Inflammatory macrophage treated with lipopolysaccharide for 1 hour (primary cell): ENCODE measurements at places on chromosomes 3 and 15.

DNA sequence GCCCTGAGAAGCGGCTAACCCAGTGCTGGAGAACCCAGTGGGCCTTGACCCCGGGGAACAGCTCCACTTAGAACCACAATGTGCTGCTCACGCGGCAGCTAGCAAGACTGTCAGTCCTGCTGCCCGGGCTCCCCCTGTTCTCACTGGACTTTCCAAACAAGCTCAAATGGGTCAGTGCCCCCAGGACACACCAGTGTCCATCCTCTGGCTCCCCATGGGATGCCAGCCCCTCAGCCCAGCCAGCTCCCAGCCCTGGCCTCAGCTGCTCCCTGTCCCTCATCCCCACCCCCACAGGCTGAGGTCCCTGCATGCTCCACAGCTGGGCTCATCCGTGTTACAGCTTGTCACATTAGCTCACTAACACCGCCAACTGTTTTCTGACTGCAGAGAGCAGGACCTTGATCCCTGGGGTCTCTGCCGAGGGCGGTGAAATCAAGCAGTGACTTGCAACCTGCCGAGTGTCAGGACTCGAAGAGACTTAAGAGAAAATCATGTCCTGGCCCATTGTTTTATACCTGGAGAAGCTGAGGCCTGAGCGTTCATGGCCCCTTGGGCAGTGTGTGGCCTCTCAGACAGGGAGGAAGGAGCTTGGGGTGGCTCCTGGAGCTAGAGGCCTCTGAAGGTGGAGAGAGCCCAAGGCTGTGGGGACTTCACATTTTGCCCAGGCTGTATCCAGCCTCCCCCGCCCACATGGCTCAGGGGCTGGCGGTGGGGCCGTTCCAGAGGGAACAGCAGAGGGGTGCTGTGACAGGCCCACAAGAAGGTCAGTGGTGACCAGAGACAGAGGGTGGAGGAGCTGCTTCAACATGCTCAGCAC is 157.5 kb downstream of the MEGF11 start:
- no peak for DNase-seq

GRCh38 chr15:70870051-70870450 is 16.1 kb upstream of the LARP6 start:
- no peak for DNase-seq

DNA sequence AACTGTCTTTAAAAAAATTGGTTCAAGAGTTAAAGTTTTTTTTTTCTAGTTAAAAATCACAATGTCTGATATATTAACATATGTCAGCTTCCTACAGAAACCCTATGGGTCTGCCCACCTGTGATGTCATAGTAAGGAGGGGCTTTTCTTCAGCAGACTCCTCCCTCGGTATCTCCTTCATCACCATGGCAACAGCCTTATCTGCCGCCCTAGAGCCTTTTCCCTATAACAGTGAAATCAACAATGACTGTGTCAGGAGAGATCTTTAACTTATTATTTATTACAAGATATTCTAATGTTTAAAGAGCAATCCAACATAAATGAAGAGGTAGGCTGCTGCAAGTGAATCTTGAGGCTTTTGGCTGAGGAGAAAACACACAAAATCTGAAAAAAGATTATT is 138.7 kb downstream of the PEX5L start:
- peak; percentile 51 for DNase-seq

DNA sequence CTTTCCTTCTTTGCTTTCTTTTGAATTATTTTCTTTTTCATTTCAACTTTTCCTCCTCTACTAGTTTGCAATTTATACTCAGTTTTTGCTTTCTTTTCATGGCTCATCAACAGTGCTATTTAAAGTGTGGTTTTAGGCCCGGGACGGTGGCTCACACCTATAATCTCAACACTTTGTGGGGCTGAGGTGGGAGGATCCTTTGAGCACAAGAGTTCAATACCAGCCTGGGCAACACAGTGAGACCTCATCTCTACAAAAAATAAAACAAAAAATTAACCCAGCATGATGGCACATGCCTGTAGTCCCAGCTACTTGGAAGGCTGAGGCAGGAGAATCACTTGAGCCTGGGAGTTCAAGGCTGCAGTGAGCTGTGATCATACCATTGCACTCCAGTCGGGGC is 20.4 kb upstream of the DENND4A start:
- DNase-seq, result no peak

DNA sequence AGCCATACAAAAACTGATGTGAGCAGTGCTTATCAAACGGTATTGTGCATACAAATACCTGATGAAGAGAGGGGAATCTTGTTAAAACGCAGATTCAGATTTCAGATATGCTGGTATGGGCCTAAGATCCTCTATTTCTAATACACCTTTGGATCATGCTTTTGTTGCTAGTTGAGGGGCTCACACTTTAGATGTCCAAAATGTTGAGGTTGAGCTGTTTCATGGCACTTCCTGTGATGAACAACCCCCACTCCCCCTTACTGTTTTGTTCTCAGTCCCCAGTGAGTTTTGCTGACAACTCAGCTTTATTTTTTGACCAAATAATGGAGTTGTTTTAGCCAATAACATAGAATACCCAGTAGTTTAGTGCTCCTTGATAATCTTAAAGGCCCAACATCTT is 53.2 kb downstream of the ROBO2 start:
- DNase-seq, result no peak

DNA sequence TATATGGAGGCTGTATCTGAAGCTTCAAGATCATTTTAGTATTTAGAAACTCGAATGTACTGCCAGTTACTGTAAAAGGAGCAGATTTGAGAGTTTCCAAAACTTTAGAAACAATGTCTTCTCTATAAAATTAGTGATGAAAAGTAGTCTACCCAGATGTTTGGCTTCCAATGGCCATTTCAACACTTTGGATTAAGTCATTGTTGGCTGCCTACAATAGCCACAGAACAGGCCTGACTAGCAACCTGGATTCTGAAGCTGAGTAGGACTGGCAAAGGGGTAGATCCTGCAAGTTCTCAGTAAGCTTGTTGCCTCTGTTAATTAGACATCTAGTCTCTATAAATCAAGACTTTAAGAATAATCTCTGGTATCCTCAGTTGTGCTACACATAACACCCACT is 239.0 kb upstream of the KCNMB2 start:
- no peak for DNase-seq

DNA sequence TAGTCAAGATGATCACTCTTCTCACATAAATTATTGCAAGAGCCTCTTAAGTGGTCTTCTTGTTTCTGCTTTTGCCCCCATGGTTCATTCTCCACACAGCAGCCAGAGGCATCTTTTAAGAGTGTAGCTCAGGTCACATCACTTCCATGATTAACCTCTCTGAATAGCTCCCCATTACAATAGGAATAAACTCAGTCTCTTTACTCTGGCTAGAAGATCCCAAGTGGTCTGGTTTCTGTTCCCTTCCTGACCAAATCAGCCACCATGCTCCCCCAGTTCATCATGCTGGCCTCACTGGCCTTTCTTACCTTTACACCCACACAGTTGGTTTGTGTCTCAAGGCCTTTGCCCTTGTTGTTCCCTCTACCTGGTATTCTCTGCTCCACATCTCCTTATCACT is 8.2 kb downstream of the HHATL start:
- no peak for DNase-seq

GRCh38 chr3:45527727-45528126 is 66.8 kb upstream of the LIMD1 start:
- DNase-seq, result no peak

- no peak for DNase-seq
These were observed 21.3 kb upstream of the BHLHE40 start for GRCh38 chr3:4957978-4958377.

- no peak for DNase-seq
These were observed 4.1 kb downstream of the GAP43 start for GRCh38 chr3:115627180-115628074.

- no peak for DNase-seq
These were observed 101.0 kb downstream of the PEX5L start for GRCh38 chr3:179935710-179936109.

DNA sequence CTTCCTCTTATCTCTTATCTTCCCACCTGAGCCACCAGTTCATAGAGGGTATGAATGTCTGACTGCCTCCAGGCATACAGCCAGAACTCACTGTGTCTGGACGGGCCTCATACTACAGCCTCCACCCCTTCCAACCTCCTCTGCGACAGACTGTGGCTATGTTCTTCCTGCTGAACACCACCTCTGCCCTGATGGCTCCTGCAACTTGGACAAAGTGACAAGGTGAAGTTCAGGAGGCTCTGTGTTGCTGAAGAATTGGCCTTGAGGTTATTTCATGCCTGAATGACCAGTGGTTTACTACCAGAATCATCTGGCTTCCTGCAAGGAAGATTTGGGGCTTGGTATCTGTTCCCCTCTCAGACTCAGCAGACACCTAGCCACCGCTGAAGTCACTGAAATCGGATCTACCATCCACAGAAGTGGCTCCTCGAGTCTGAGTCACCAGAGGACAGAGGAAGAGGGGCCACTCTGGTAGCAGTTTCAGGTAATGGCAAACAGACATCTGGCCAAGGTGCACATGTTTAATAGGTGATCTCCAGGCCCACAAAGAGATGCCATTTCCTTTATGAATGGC is 14.2 kb upstream of the ULK3 start:
- DNase-seq, result no peak

DNA sequence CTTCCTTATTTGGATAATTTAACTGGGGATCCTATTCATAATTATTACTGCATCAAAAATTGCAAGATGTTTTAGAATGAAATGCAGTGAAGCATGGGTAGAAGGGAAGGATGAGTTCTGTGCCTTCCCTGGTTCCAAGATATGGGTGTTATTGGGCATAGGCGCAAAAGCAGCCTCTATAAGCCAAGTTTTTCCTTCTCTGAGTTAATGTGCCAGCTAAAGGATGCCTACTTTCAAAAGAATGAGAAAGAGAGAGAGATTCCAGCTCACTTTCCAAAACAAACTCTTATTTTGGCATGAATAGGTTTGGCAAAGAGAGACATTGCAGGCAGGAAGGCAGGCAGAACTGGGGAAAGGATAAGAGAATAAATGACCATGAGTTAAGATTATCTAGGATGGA is 270.2 kb downstream of the TAFA4 start:
- no peak for DNase-seq

DNA sequence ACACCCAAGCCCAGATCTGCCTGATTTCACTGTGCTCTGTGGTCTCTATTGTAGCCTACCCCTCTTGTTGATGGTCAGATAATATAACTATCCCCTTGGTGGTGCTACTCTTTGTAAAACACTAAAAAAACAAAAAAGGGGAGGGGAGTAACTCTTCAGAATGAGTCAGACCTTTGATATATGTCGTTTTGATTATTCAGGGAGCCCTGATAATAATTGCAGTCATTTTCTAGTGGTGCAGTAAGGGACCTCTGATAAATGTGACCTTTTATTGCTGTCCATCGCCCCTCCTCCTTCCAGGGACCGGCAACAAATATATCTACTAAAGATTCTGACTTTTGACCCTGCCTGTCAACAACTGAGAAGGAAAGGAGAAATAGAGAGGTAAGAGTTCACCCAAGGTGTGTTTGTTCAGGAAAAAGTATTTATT is 45.1 kb upstream of the MAGI1 start:
- DNase-seq, result no peak

DNA sequence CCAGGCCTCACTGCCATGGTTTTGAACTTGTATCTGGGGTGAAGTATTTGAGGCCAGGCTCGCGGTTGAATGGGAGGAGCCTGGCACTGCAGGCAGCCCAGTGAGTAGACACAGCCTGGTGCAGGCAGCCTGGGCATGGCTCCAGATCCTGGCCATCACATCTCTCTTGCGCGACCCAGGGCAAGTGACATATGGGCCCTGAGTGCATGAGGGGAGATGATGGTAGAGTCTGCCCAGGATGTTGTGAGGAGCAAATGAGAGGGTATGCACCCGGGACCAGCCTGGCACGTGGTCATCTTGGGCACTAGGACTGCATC is 103.5 kb downstream of the TBC1D2B start:
- DNase-seq, result no peak

DNA sequence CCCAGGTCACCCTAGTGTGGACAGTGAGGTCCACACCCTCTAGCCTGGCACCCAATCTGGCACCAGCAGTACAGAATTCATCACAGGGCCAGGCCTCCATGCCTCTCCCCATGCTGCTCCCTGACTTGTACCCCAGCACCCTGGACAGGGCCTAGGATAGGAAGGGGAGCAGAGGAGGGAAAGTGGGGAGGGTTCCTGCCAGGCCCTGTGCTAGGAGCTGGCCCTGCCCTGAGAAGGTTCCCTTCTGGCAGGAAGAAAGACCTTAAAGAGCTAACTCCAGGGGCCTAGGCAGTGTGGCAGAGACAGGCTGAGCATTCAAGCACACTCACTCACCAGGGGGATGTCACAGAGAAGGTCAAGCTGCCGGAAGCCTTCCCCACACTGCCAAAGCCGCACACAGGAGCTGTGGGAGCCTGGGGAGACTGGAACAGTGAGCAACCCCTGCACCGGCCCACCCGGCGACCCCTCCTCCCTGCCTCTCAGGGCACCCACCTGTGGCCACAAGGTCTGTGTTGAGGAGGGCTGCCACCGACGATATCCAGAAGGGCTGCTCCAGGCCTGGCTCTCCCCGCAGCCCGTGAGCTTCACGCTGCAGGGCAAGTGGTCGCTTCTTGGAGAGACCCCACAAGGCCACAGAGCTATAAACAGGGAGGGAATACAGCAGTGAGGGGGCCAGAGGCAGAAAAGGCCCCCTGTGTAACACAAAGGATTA is 7.4 kb downstream of the RRP9 start:
- DNase-seq, result no peak

GRCh38 chr15:99634576-99634975 is 68.8 kb downstream of the MEF2A start:
- DNase-seq, result no peak

GRCh38 chr15:99433757-99434450 is 131.9 kb upstream of the MEF2A start:
- DNase-seq, result no peak

GRCh38 chr3:138354376-138354775 is 6.0 kb downstream of the MRAS start:
- no peak for DNase-seq

DNA sequence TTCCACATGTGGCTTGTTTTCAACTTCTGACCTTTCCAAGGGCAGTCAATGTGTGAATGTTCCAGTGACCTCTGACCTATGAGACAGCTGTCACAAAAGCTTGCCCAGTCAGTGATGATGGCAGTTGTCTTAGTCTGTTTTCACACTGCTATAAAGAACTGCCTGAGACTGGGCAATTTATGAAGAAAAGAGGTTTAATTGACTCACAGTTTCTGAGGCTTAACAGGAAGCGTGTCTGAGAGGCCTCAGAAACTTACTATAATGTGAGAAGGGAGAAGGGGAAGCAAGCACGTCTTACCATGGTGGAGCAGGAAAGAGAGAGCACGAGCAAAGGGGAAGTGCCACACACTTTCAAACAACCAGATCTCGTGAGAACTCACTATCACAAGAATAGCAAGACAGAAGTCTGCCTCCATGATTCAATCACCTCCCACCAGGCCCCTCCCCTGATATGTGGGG is 95.6 kb downstream of the ECT2 start:
- DNase-seq, result peak; percentile 23

GRCh38 chr3:117790235-117790987 is 1080.8 kb downstream of the TUSC7 start:
- DNase-seq, result no peak

- no peak for DNase-seq
These were observed 311.3 kb upstream of the SLCO3A1 start for GRCh38 chr15:91542226-91542625.

GRCh38 chr3:15845475-15845874 is 47.7 kb upstream of the ANKRD28 start:
- no peak for DNase-seq
